Brain pericyte (primary cell): ENCODE measurements at places on chromosomes 3 and 15.
A peak's percentile ranks its signal among the peaks of the same experiment; 100 is the strongest.

- peak; percentile 76 for DNase-seq
Measured at GRCh38 chr3:123791417-123791816, 92.7 kb downstream of the MYLK start.

GRCh38 chr3:12986521-12986920 lies 86.7 kb downstream of the IQSEC1 start:
- DNase-seq = no peak

- no peak for DNase-seq
Measured at GRCh38 chr3:122628567-122628966, 51.1 kb downstream of the PARP15 start.

- DNase-seq = no peak
Measured at GRCh38 chr3:182568876-182569275, 224.4 kb upstream of the ATP11B start.

DNA sequence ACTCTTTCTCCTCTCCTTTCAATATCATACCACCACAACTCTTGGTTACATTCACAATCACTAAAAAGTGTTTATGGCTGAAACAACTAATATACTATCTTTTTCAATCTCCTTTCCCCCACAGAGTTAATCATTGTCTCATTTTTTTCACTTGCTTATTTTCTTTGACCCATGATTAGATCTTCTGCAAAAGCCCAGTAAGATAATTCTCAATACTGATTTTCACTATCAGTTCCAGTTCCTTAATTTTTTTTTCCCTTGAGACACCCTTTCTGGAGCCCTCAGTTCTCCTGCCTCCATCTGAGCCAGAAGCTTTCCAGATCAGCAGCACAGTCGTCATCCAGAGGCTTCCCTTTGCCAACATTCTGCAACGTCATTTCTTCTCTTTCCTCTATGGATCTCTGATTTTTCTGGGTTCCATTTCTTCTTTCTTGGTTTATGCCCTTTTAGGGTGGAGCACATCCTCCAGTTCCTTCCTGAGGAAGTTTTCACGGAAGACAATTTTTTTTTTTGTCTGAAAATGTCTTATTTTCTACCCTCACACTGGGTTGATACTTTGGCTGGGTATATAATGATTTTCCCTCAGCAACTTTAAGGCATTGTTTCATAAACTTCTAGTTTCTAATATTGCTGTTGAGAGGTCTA lies 88.7 kb upstream of the C15orf39 start:
- DNase-seq = no peak
